ENCODE measurements at places on chromosomes 1 and 21.
A peak's percentile ranks its signal among the peaks of the same experiment; 100 is the strongest.

DNA sequence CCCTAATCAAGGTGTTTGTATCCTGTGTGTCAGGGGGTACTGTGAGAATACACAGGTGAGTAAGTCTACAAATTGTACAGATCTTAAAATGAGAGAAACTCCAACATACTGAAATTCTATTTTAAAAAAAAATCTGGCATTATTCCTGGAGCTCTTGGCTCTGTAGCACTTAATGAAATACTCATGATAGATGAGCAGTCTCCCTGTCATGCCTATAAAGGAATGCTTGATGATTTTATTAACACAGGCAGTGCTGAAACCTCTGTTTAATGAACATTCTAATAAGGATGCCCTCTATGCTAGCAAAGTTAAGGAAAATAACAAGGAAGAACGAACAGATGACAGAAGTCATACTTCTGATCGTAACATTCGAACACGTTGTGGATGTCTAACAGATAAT lies 233.9 kb upstream of the NEGR1 start:
- DNase-seq, result no peak

- DNase-seq, result no peak
These were observed 16.3 kb upstream of the L1TD1 start for GRCh38 chr1:62178372-62178771.

DNA sequence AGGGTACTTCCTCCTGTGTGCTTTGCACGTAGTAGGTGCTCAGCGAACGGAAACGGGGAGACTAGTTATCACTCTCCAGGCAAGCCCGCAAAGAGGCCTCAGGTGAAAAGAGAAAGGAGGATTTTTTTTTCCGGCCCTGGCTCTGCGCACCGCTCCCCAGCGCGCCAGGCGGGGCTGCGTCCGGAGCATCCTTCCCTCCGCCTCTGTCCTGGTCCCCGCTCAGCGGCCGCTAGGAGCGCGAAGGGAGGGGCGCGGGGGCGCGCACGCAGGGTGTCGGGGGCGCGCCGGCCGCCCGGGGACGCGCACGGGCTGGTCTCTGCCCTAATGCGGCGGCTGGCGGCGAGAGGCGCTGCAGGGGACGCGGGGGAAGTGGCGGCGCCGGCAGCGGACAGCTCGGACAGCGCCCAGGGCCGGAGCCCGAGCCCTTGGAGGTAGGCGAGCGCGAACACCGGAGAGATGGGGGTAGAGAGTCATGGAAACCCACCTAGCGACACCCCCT lies 42.3 kb upstream of the NFASC start:
- DNase-seq, result peak; percentile 31

DNA sequence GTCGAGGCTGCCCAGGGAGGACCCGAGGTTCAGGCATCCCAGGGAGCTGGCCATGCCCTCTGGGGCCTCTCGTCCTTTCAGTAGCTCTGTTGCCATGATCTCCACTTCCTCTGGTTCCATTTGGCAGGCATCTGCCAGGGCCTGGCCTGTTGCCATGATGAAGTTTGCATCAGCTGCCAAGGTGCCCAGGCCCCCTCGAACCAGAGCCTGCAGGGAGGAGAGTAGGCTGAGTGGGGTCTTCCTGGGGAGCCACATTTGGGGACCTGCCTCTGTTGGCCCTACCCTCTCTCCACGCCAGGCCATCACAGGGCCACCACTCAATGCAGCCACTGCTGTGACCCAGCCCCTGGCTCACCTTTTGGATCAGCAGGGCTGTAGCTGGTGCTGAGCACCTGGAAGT lies 16.4 kb upstream of the KIF21B start:
- no peak for DNase-seq

GRCh38 chr21:25974964-25975363 lies 195.6 kb downstream of the APP start:
- no peak for DNase-seq

DNA sequence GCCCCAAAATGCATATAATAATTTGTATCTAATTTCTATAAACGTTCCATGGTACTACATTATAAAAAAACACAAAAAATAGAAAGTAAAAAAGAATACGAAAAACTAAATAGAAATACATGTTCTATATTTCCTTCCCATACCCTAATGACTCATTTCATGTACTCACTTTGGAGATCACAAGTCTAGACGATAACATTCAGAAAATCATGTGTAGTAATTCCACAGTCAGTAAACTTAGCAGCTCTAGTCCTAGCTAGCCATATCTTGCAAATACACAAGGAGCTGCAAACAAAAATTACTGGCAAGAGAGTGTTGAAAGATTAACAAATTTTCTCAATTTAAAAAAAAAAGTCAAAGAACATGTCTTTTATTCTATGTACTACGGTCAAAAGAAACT lies 1.4 kb downstream of the GOLPH3L start:
- DNase-seq, result no peak

DNA sequence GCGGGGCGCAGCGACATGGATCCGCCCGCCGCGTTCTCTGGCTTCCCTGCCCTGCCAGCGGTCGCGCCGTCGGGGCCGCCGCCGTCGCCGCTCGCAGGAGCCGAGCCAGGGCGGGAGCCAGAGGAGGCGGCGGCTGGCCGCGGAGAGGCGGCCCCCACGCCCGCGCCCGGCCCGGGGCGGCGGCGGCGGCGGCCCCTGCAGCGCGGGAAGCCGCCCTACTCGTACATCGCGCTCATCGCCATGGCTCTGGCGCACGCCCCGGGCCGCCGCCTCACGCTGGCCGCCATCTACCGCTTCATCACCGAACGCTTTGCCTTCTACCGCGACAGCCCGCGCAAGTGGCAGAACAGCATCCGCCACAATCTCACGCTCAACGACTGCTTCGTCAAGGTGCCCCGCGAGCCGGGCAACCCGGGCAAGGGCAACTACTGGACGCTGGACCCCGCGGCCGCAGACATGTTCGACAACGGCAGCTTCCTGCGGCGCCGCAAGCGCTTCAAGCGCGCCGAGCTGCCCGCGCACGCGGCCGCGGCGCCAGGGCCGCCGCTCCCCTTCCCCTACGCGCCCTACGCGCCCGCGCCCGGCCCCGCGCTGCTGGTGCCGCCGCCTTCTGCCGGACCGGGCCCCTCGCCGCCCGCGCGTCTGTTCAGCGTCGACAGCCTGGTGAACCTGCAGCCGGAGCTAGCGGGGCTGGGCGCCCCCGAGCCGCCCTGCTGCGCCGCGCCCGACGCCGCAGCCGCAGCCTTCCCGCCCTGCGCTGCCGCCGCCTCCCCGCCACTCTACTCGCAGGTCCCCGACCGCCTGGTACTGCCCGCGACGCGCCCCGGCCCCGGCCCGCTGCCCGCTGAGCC lies 459 bp downstream of the FOXE3 start:
- no peak for DNase-seq

DNA sequence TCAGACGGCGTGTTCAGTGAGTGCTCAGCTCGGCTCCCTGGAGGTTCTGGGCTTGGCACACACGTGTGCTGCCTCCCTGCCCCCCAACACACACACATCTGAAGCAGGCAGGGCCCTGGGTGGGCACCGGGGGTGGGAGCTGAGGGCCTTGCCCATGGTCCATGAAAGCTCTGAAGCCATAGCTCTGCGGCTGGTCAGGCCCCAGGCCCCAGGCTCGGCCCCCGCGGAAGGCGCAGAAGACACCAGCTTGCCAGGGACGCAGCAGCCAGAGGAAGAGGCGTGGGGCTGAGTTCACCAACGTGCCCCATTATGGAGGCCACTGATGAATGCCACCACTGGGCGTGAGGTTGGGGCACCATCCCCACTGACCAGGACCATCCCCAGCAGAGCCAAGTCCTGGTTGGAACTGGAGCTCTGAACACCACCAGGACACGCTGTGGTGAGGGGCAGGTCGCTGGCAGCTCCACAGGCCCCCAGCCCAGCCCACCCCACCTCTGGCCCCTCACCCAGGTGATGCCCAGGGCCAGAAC lies 4.2 kb downstream of the AURKAIP1 start:
- DNase-seq, result no peak

GRCh38 chr1:6419397-6419803 lies 319 bp downstream of the HES2 start:
- peak; percentile 7 for DNase-seq

- no peak for DNase-seq
These were observed 4.9 kb upstream of the COL6A2 start for GRCh38 chr21:46092811-46093667.

GRCh38 chr1:99786751-99787501 lies 20.5 kb upstream of the FRRS1 start:
- DNase-seq, result no peak

DNA sequence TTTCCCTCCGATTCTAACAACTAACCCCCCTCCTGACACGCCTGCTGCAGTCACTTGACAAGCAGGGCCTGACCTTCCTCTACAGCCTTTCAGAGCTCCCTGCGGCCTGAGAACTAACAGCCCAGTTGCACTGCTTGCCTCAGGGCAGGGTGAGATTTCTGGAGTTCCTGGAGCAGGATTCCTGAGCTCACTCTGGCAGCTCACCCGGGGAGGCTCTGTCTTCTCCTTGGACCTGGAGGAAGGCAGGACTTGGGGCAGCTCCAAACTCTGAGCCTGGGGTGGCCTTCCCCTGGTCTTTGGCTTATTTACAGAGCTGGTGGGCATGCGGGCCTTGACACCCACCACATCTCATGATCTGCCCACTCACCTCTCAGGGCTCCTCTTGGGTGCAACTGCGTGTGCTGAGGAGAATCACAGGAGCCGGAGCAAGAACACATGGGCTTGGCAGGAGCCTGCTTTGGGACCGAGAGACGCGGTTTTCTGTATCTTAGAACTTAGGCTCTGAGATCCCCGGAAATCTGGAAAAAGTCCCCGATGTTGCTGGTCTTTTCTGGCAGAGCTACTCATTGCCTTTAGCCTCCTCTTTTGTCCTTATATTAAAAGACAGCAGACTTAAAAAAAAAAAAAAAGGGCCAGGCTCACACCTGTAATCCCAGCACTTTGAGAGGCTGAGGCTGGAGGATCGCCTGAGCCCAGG lies 13.1 kb upstream of the SLC25A34 start:
- no peak for DNase-seq

GRCh38 chr1:183125279-183125999 lies 60.6 kb upstream of the LAMC2 start:
- no peak for DNase-seq

DNA sequence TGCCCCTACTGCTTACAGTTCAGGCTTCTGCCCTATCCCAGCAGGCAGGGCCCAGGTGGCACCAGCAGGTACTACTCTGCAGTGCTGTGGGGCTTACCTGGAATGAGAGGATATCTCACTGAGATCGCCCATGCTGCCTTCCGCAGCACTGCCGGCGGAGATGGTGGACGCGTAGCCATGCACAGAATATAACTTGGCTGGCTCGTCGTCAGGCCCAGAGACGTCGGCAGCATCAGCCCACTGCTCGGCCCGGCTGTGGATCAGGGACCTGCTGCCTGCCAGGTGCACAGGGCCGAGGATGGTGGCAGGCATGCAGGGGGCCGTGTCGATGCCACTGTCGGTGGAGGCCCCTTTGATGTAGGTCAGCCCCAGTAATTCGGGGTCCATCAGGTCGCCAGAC lies 190.9 kb downstream of the SIPA1L2 start:
- no peak for DNase-seq

DNA sequence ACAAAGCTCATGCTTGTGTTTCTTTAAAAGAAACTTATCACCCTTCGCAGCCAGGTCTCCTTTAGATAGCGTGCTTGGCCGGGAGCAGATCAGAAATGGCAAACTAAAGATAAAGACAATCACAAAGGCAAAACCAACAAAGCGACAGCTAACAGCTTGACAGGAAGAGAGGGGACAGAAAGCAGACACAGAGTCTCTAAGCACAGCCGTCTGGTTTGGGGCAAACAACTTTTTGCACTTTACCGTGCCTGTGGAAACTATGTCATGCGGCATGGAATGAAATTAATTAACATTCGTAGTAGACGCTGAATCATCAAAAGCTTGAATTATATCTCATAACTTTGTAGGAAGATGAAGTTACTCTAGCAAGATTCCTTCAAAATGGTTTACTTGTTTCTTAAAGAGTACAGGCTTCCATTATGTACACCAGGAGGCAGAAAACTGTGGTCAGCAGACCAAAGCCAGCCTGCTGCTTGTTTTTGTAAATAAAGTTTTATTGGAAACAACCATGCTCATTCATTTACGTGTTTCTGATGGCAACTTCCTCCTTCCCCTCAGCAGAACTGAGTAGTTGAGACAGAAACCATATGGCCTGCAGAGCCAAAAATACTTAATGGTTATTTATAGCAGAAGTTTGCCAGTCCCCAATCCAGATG lies 183.2 kb downstream of the KIF26B start:
- no peak for DNase-seq

- no peak for DNase-seq
These were observed 166.8 kb downstream of the HIVEP3 start for GRCh38 chr1:41751804-41752513.
